ENCODE measurements at places on chromosomes 11 and 22.

- DNase-seq, result no peak
Measured at GRCh38 chr22:19815823-19816290, 38.8 kb downstream of the GNB1L start.

DNA sequence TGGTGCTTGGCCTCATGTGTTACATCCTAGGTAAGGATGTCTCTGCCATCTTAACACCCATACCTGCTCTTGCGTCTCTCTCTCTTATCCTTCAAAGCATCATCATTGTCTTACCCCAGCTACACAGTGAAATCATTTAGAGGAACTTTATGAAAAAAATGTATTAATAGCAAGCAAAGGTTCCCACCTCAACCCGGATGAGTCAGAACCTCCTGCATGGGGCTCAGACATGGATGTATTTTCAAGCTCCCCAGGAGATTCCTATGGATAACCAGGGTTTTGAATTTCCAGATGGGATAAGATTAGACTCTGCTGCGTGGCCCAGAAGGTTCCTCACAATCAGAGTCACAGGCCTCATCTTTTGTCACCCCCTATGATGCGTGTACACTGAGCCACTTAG lies 89.1 kb upstream of the NNMT start:
- DNase-seq, result no peak

- no peak for DNase-seq
Measured at GRCh38 chr11:10807493-10808234, 1.1 kb downstream of the EIF4G2 start.

GRCh38 chr22:19478901-19479354 lies at the start of gene UFD1:
Gene UFD1, minus strand, starts transcription at chr22:19479193. Its CDS starts 108 bp downstream, at chr22:19479085.
- DNase-seq, result peak; percentile 67

DNA sequence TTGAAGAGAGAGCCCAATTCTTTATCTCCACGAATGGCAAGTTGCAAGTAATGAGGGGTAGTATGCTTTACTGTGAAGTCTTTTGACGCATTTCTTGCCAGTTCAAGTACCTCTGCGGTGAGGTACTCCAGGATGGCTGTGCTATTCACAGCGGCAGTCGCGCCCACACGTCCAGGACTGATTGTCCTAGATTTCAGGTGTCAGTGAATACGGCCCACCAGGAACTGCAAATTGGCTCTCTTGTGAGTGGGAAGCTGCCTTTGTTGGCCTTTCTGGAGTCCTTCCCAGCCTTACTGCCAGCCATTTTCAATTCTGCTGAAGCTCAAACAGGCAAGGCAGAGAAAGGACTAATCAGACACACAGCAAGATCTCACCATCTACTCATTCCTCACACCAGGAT lies 8.5 kb downstream of the PPFIA1 start:
- DNase-seq, result no peak

All from GM19239 (cell line).